ENCODE measurements at places on chromosomes 2 and 18. TPM values are rescaled to one million over a fixed set of nuclear protein-coding genes. Genes with fewer than 3 reads are reported as not detected.
A peak's percentile ranks its signal among the peaks of the same experiment; 100 is the strongest.

DNA sequence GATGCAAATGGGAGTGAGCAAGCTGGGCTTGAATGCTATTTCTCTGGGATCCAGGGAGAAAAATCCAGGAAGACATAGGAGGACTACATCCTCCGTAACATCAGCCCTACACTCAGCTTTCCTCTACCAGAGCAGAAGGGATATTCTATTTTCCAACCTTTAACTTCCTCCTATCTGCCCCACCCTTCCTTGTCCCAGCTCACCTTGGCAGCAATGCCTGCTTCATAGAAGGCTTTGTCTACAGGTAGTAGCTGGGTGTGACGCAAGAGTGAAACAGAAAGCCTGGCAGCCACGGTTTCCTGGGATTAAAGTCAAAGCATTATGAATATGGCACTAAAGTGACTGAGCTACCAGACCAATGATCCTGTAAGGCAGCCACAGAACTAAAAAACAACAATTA lies 3.9 kb downstream of the KRTCAP3 start:
- DNase-seq, result no peak

GRCh38 chr2:136253288-136254004 lies 135.5 kb upstream of the CXCR4 start:
- DNase-seq, result no peak

DNA sequence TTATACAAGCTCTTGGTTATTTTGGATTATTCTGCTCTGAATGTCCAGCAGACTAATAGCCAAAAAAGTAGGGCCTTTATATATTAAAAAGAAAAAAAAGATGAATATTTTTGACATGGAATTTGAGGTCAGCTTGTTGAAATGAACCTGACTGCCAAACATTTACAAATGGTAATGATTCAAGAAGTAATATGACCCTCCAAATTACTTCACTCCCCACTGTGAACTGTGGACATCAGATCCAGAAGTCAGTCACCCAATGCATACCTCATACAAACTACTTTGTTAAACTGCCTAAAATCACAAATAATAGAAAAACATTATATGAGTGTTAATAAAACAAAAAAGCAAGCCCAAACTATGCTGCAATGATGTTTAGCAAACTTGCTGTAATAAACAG lies 10.0 kb downstream of the EPG5 start:
- no peak for DNase-seq

DNA sequence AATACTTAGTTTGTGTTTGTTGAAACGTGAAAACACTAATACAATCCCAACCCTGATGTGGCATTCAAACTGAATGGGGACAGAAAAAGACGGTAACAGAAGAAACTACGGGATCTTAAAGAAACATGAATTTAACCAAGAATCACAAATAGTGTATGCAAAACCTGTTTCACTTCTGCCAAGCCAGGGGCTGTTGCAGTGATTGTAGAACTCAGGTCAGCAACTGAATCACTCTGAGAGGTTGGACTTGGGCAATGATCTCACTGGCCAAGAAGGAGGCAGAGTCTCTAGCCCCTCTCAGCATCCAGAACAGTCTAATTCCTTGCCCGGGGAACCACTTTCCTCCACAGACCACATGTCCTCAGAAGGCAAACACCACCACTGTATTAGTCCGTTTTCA lies 54.9 kb upstream of the CRIM1 start:
- DNase-seq, result no peak

The RBBP8 gene
- 63.4 TPM for total RNA-seq

The ARHGAP25 gene
- total RNA-seq, result 0.42 TPM

GRCh38 chr2:48424866-48425265 lies 105.1 kb upstream of the STON1 start:
- peak; percentile 7 for DNase-seq

The CABLES1 gene
- 28.0 TPM for total RNA-seq

DNA sequence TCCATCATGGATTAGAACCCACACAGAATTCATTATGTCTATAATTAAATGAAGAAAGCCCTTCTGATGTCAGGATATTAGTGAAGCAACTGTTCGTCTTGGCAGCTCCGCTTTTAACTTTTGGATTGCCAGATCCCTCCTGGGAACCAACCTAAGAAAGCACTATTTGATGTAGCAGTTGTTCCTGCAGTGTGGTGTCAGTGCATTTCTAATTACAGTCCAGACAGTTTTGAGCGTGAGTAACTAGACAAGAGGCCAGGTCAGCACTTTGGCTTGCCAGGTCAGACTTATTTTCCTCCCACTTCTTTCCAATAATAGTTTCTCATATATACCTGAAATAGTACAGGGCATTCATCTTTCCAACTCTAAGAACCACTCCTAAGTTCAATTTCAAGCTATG lies 13.8 kb downstream of the NRXN1 start:
- DNase-seq, result no peak

- DNase-seq, result no peak
Observed at GRCh38 chr18:7778181-7778580, 211.1 kb downstream of the PTPRM start.

- DNase-seq, result no peak
Observed at GRCh38 chr2:633371-633770, 43.8 kb downstream of the TMEM18 start.
